ENCODE measurements at places on chromosomes 13 and 19.

GRCh38 chr19:10583036-10583776 is 3.9 kb downstream of the AP1M2 start:
- DNase-seq, result peak; percentile 65

GRCh38 chr19:2474232-2475017 is 1.5 kb upstream of the GADD45B start:
- peak; percentile 95 for DNase-seq

DNA sequence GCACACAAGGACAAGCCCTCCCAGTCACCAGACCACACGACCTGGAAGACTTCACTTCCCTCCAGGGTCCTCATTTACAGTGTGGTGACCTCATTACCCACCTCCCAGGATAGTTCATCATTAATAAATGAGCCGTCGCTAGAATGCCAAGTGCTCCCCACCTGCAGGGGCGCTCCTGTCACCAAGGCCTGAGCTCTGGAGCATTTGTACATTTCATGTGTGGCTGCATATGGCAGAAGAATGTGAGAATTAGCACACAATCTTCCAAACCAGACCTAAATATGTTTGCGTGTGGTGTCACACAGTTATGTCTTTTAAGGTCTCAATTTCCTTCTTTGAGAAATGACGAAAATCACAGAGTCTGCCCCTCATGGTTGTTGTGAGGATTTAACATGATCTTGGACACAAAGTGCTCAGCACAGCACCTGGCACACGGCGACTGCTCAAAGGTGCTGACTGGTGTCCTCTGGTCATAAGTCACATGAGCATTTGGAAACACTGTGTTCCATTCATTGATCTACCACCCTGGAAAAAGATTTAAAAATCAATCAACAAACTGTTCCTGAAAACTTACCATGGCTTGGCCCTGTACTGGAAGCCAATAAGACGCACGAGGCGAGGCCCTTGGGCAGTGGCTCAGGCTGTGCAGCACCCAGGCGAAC is 150.6 kb upstream of the SPACA7 start:
- no peak for DNase-seq

DNA sequence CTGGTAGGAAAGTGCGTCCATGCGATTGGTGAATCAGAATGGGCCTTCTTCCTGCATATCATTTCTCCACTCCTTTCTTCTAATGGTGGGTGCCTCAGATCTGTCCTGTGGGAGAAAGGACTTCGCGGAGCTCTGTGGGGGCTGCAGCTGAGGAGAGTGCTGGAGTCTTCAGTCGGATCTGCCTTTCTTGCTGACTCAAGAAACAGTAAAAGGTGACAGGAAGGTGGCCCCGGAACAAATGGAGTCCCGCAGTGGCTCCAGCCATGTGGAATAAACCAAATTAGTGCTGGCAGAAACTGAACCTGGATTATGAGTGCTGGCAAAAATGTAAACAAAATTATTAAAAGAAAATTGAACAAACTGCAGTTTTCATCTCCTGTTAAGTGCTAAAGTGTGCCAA is 15.1 kb upstream of the GAS6 start:
- DNase-seq, result no peak

- DNase-seq, result no peak
Measured at GRCh38 chr19:28201462-28201943, 1011.4 kb downstream of the UQCRFS1 start.

DNA sequence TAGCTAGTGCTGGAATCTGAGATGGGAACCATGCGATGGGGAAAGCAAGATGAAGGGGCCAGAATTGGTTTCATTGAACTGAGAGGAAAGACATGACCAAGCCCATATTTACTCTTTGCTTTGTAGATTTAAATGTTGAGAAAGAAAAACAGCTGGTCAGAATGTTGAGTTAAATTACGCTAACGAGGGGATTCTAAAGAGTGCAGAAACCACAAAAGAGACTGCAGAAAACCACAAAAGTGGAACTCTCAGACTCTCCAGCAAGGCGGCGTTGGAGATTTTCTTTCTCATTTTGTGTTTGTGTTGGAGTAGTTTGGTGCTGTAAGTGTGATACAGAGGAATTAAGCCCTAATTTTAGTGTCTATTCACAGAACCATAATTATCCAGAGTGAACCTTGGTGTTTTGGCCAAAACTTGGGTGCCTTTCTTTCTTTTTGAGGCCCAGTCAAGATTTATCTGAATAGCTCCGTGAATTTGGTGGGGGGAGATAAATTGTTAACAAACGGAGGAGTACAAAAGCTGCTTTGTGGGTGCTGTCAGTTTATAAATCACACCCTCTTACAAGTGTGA is 26.3 kb downstream of the SAE1 start:
- no peak for DNase-seq

- DNase-seq, result no peak
Measured at GRCh38 chr13:111904701-111905608, 162.0 kb upstream of the SOX1 start.

DNA sequence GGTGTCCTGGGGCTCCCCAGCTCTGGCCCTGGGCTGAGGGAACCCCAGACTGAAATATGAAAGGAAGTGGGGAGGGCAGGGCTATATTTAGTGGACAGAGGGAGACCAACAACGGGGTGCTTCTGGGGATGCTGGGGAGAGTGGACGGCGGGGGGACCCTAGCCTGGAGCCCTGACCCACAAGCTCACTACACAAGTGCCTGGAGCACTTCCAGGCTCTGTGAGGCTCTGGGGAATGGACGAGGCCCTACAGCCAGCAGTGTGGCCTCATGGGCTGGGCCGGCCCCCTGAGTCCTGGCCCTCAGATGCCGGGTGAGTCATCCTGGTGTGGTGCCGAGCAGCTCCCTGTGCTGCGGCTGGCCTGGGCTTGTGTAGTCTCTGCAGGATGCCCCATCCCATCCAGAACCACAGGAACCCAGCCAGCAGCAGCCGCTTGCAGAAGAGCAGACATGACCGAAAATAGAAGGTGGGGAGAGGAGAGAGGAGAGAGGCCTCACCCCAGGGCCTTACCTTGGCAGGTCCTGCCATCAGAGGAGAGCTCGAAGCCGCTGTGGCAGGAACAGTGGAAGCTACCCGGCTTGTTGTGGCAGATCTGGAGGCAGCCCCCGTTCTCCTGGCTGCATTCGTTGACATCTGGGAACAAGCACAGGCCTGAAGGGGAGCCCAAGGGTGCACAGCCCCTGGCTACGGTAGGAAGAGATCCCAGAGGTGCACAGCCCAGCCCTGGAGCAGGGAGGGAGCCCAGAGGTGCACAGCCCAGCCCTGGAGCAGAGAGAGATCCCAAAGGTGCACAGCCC is 26.1 kb downstream of the GAS6 start:
- DNase-seq, result peak; percentile 86

GRCh38 chr13:99955747-99956472 is 15.7 kb downstream of the ZIC5 start:
- DNase-seq, result peak; percentile 54

All from mesendoderm (in vitro differentiated cells).